ENCODE measurements at places on chromosomes 1 and 21. TPM values are rescaled to one million over a fixed set of nuclear protein-coding genes. Genes with fewer than 3 reads are reported as not detected.

OR2T29 gene
- total RNA-seq, result not detected

CELA2B gene
- not detected for total RNA-seq

TNN gene
- total RNA-seq, result not detected

VASH2 gene
- total RNA-seq, result 1.2 TPM

- no peak for DNase-seq
Observed at GRCh38 chr1:181169281-181169865, 80.9 kb downstream of the IER5 start.

DNA sequence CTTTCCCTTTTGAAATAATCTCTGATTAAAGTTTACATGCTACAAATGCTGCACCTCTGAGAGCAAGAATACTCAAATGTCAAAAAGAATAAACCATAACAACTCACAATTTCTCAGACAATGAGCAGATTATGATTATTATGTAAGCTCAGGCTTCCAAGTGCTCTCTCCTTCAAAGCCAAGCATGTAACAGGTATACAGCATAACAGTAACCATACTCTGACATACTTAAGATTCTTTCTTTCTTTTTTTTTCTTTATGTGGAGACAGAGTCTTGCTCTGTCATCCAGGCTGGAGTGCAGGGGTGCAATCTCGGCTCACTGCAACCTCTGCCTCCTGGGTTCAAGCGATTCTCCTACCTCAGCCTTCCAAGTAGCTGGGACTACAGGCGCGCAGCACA, 155.4 kb downstream of the EIF4G3 start:
- no peak for DNase-seq

DNA sequence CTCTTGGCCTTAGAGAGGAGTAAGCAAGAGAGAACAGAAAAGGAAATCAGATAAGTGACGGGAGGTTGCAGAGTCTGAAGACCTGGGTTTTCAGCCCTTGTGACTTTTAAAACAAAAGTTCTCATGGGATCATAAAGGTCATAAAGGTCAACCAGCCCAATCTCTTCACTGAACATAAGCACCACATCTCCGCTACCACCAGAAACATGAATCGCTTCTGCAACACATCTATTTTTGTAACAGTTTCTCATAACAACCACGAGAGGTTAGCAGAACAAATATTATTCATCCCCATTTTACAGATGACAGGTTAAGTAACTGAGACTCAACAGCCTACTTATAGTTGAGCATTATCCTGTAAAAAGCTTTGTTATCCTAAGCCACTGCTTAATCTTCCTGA, 5.9 kb downstream of the TRAPPC3 start:
- DNase-seq, result no peak

DNA sequence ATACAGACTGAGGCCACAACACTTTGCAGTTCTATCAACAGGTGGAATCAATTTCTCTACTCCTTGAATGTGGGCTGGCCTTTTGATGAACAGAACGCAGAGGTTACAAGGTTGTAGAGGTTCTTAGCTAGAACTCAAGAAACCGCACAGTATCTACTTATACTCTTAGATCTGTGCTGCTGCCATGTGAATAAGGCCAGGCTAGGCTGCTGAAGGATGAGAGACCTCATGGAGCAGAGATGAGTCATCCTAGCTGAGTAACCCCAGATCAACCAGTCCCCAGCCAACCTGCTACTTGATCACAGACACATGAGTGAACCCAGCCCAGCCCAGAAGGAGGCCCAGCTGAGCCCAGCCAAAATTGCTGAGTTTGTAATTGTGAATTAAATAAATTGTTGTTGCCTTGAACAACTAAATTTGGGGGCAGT, 35.3 kb upstream of the BCAR3 start:
- no peak for DNase-seq

- no peak for DNase-seq
Observed at GRCh38 chr1:246157516-246157915, 349.6 kb downstream of the SMYD3 start.

GRCh38 chr1:37809942-37810341, 1.9 kb upstream of the YRDC start:
- no peak for DNase-seq

GRCh38 chr1:32341971-32342370, 5.9 kb upstream of the MARCKSL1 start:
- no peak for DNase-seq

All from left ventricle myocardium inferior (tissue), 1 donor.